ENCODE measurements at places on chromosomes 5 and 9. TPM values are rescaled to one million over a fixed set of nuclear protein-coding genes. Genes with fewer than 3 reads are reported as not detected.

DNA sequence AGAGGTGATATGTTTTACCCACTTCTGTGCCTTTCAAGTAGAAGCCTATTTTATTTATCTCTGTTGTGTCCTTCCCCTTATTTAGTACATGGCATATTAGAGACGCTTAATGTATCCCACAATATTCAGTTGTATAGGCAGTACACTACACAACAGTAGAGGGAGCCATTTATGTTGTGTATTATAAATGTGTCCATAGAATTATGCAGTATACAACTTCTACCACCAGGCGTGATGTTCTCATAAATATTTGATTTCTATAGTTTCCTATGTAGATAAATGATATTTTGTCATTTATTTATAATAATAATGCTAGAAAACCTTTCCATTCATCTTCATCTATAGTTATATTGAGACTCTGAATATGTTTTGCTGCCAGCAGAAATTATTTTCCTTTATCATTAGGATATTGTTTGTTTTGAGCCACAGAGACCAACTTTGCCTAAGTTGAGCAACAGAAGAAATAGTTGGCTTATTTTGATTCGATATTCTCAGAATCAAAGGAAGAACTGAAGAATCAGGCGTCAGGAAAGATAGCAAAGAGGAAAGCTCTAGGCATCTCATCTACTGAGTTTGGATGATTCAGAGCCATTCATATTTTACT, 81.7 kb downstream of the ADAMTS19 start:
- no peak for DNase-seq

DNA sequence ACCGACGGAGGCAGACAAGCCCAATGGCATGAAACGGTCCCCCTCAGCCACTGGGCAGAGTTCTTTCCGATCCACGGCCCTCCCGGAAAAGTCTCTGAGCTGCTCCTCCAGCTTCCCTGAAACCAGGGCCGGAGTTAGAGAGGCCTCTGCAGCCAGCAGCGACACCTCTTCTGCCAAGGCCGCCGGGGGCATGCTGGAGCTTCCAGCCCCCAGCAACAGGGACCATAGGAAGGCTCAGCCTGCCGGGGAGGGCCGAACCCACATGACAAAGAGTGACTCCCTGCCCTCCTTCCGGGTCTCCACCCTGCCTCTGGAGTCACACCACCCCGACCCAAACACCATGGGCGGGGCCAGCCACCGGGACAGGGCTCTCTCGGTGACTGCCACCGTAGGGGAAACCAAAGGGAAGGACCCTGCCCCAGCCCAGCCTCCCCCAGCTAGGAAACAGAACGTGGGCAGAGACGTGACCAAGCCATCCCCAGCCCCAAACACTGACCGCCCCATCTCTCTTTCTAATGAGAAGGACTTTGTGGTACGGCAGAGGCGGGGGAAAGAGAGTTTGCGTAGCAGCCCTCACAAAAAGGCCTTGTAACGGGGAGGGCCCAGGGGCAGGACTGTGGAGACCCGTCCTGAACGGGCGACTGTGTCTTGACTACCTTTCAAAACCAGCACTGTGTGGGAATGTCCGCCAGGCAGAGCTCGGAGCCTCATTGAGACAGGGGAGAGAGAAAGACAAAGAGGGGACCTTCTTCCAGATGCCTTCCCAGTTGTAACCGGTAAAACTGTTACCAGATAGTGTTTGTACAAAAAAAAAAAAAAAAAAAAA, 29.9 kb downstream of the CD180 start:
- peak; percentile 71 for DNase-seq

DNA sequence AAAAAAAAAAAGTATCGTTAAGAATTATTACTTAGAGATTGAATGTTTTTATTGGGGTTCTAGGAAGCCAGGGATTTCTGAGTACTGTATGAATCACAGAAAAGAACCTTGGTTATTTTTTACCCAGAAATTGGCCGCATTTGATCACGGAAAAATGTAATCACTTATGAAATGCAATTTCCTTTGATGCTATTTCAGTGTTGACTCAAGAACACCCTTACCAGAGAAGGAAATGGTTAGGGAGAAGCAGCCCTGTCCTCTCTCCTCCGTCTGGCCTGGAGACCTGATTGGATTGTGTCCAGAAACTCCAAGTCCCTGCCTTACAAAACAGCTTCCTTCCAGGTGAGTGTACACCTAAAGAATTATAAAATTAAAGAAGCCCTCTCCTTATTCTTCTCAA, 116.7 kb downstream of the MED10 start:
- no peak for DNase-seq

DNA sequence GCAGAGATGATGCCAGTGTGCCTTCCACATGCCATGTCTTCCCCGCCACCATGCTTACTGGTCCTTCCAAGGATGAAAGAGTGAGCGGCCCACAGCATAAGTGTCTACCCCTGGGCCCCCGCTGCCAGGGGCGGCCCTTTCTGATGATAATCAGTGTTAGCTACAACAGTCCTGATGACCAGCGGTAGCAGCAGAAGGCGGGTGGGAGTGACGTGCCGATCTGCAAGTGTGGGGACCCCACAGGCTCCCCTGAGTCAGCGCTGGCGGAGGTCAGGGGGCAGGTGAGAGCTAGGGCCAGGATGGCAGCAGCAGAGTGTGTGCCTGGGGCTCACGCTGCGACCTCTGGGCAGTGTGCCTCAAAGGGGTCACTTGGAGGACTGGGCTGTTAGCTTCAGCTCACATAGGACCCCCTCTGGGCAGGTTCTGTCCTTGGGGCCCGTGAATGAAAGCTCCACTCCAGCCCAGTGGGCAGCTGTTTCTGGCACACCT, 80.4 kb downstream of the HMCN2 start:
- no peak for DNase-seq

- DNase-seq: no peak
Measured at GRCh38 chr9:134634176-134634575, 7.4 kb upstream of the COL5A1 start.

GRCh38 chr5:168320805-168321204, 29.4 kb downstream of the WWC1 start:
- DNase-seq: no peak

DNA sequence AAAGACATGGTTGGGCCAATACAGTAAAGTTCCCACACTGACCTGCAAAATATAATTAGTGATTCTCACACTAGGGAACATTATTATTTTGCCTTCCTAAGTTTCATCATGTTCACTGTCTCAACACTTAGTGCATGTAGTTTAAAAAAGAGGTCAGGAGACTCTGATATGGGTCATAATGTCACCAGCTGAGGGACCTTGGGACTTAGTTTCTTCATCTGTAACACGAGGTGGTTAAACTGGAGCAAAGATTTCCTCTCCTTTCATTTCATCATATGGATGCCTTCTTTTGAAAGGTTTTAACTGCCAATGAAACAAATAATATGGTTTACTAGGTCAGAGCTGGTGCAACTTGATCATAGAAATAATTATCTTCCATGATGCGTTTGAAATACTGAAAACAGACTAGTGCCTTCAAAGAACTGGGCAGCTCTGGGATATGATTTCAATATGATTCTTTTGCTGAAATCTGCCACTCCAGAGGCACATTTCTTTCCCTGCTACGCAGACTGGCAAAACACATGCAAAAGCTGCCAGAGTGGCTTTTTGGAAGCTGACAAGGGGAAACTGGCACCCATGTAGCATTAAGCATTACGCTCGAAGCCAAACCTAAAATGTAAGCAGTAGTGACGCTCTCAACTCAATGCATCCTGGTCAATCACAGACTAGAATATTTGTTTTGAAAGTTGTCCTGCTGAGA, 20.8 kb downstream of the RETREG1 start:
- no peak for DNase-seq

DNA sequence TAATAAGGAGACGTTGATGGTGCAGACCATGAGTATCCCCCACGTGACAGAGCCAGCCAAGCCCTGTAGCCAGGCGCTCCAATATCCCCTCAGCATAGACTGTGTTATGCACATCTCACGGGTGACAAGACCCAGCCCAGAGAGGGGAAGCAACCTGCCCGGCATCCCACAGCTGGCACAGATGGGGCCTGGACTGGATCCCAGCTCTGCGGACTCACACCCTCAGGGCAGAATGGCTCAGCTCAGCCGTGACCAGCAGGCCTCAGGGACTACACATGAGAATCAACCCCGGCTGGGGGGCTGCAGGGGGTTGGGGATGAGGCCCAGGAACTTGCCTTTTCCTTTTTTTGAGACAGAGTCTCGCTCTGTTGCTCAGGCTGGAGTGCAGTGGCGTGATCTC, 11.7 kb downstream of the FIBCD1 start:
- no peak for DNase-seq

- no peak for DNase-seq
Measured at GRCh38 chr5:91956738-91957137, 573.6 kb upstream of the ARRDC3 start.

- DNase-seq: no peak
Measured at GRCh38 chr9:113677057-113677456, 199.1 kb upstream of the ZNF618 start.

DNA sequence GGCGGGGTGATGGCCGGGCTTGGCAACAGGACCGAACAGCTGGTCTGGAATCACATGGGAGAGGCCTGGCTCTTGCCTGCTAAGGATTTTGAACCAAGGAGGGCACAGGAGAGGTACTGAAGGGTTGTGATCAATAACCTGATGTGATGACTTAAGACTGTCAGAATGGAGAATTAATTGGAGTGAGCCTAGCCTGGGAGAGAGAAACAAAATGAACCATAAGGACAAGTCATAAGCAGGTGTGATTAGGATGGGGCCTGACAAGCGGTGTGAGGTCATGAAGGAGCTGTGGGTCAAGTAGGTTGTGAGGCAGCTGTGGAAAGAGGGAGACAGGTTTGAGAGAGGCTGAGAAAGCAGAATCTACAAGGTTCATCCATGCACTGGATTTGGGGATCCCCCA, 104.6 kb downstream of the MED10 start:
- no peak for DNase-seq

GRCh38 chr9:92455217-92455616, 27.1 kb downstream of the ASPN start:
- no peak for DNase-seq

DNA sequence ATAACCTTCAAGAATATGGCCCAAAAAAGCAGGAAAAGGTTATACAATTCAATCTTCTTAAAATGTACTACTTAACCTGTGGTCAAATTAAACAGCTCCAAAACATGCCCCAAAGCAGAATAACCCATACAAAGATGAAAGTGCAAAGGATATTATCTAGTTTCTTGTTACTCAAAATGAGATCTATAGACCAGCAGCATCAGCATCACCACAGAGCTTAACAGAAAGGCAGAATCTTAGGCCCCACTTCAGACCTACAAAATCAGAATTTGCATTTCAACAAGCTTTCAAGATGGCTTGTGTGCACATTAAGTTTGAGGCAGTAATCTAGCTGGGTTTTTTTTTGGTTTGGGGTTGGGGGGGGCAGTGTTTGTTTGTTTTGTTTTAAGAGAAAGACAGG, 54.0 kb downstream of the SCAI start:
- no peak for DNase-seq

DNA sequence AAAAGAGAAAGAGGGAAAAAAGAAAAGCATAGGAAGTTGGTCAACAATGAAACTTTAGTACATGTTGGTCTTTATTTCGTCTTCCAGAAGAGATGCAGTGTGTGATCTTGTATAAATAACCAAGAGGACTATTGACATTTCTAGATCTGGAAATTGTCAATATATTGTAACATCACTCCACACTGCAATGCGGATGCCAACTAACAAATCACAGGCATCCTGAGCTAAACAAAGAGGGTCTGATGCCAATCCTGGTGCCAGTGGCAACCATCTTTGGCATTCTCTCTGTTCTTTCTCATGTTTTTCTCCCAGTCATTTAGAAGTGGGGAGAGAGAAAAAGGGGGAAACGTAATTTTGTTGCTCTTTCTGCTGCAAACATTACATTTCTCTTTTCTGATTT, 9.7 kb downstream of the NFIB start:
- no peak for DNase-seq

DNA sequence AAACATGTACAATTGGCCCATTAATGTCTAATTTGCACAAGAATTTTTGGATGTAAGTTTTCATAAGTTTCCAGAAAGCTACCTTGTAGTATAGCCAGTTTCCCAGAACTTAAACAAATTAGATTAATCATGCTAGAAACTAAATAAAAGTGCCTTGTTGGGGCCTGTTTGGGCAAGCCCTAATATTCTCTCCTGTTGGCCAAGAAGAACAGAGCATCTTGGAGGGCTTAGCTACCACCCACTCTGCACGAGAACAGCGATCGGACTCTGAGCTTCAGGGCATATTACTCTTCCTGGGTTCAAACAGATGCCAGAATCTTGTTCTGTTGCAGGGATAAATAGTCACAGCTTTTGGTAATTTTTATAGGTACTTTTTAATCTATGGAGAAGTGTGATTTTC, 88.2 kb downstream of the GAS1 start:
- DNase-seq: no peak

The CER1 gene
- not detected for polyA plus RNA-seq

The MVB12B gene
- polyA plus RNA-seq: 3.7 TPM

The PPP2R2B gene
- polyA plus RNA-seq: 13.0 TPM

The HRH2 gene
- 5.2 TPM for polyA plus RNA-seq

Data from CD4-positive, alpha-beta memory T cell (primary cell).